Inflammatory macrophage treated with lipopolysaccharide for 4 hours (primary cell): ENCODE measurements at places on chromosomes 7 and 10.
A peak's percentile ranks its signal among the peaks of the same experiment; 100 is the strongest.

DNA sequence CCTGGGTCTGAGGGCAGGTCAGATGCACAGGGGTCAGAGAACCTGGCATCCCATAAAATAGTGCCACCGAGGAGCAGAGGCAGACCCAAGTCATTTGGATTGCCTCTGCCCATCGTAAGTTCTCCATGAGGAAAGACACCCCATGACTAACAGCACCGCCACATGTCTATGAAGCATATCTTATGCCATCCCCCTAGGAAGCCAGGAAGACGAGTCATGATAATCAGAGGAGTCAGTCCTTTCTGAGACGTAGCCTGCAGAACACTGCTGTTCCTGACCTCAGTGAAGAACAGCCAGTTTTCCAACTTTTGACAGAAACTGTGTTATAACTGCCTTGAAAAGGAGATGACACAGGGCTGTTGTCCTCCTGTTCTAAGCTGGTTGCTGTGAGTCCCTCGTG, 51.2 kb downstream of the INSYN2A start:
- DNase-seq = peak; percentile 51

DNA sequence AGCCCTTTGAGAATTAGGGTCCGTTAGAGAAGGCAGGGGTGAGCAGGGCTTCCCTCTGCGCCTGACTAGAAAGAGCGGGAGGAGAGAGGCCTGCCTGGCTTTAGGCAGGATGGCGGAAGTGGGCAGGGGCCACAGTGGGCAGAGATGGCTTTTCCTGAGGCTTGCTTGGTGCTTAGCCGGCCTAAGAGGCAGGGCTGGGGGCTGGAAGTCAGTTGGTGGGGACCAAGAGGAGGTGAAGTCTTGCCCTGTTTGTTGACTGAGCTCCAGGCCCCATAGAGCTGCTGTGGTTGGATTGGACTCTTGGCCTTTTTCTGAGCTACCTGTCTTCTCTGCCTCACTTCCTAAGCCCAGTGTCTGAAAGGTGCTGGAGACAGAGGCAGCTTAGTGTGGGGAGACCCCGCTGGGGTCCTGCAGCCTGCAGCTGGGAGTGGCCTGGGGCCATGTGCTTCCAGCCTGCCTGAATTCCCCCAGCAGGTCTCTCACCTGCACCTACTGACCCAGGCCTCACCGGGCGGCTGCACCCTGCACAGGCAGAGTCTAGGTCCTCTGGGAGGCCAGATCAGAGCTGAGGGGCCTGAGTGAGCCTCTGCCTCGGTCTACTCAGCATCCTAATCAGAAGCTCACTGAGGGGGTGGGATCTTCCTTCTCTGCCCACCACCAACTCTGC, 4.8 kb downstream of the FAM241B start:
- no peak for DNase-seq

DNA sequence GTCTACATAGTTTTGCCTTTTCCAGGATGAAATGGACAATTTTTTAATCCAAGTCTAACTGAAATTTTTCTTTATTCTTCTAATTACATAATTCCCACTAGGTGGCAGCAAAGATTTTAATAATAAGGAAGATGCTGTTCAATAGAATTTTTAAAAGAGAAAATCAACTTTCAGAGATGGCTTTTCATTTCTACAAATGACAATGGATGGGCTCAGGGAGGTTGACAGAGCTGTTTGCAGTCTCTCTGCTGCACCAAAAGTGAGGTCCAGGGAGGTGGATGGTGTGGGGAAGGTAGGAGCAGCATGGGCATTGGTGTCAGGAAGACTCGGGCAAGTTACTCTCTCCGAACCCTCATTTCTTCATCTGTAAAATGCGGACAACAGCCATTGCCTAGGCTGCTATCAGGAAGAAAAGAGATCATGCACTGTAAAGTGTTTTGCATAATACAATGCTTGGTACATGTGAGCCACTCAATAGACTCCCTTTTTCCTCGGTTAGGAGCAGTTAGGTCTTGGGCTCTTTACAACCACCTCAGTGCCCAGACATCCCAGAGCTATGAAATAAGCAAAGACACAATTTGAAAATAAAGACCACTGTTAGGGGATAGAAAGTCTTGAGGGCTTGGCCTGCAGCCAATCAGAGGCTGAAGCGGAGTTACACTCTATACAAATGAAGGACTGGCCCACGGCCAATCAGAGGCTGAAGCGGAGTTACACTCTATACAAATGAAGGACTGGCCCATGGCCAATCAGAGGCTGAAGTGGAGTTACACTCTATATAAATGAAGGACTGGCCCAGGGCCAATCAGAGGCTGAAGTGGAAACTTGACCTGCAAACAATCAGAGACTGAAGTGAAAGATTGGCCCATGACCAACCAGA, 107.1 kb downstream of the ABLIM1 start:
- peak; percentile 57 for DNase-seq

DNA sequence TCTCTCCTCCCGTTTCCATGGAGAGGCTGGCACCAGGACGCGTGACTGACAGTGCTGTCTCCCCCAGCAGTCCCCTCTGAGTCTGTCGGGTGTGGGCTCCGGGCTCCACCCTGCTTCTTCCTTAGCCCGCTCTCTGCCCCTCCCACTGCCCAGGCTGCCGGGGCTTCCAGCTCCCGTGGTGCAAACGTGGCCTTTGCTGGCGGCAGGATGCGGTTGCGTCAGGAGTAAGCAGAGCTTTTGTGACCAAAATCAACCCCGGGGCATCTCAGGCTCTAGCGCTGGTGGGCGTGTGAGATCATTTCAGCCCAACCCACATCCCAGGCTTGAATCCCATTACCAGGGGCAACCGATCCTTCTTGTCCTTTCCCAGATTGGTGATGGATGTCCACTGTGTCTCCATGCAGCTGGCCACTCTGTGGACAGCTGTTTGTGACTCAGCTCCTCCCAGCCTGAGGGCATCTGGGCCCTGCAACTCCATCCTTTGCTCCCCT, 28.2 kb downstream of the PTPRE start:
- no peak for DNase-seq

DNA sequence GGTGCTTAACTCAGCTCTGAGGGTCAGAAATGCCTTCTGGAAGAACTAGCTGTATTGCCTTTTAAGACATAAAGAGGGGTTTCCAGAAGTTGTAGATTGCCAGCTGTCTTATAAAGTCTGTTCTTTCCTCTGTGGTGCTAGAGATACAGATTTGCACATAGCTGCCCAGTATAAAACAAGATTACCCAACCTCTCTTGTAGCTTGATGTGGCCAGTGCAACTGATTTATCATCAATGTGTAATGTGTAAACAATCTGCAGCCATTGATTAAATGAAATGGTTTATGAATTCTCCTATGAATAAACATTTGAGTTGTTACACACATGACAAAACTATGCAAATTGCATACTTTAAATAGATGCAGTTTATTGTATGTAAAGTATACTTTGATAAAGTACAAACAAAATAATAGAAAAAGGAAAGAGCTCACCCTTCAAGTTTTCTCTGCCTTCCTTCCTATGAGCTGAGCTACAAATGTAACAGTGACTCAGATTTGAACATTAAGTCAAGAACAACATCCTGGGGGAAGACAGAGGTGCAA, 195.2 kb downstream of the TMEM26 start:
- DNase-seq = no peak

DNA sequence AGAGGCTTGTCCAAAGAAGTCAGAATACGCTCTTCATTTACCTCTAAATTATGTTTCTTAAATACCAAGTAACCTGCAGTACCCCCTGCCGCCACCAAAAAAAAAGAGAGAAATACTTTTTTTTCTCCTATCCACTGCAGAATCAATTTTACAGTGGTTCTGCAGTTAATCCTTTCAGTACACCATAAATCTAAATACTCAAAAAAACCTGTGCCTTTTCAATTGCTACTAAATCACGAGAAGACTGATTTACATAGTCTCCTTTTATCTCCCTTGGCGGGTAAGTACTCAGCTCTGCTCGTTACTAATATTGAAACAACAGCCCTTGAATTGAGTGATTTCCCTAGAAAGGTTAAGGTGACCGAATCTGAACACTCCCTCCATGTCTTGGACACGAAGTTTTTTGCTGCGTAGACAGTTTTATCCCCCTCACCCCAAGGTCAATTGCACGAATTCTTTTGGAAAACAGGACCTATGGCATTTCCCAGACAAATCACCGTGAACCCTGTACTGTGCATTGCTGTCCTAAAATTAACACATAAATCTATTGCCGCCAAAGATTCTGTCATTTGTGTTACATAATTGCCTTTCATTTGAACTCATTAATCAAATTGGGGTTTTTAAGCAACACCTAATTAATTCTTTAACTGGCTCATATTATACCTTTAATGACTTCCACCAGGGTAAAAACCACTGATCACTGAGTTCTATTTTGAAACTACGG, 512 bp upstream of the VIM start:
- DNase-seq = peak; percentile 61

DNA sequence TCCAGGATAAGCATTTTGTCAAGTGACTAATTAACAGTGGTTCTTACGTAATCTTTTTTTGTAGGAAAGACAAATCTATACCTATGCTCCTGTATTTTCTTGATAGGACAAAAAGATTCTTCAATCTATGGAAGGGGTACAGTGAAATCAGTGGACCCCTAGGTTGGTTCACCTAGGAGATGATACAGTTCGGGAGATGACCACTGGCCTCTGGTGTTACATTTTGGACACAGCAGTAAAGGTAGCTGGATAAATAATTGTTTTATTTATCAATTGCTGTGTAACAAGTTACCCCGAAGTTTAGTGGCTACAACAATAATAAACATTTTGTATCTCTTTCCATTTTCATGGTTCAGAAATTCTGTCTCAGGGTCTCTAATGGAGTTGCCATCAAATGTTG, 288.2 kb upstream of the MAGI2 start:
- no peak for DNase-seq

DNA sequence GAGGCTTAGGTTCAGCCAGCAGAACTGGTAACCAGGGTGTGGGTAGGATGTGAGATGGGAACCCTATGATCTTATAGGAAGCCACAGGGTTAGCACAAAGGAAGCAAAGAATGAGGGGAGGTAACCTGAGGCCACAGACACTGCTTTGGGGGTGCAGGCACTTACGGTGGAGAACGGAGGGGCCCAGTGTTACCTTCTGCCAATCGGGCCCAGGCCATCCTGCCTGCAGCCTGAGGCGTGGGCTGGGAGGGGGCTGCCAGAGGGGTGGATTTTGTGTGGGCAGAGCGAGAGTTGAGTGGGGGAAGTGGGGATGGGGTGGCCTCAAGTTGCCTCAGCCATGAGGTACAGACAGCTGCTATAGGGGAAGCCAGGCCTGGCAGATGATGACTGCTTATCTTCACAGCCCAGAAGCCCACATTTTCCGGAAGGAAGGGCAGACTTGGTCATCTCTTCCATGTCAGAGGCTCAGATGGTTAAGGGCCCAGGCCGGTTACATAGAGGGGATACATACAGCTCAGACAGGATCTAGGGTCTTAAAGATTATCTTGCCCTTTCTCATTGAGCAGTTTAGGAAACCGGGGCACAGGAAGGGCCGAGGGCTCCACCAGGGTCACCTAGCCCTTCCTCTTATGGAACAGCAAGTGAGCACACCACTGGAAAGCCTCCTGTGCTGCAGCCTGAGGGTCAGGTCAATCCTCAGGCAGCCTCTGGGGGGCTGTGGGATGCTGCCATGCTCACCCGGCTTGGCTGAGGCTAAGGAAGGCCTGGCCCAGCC, 24.4 kb upstream of the VSIR start:
- peak; percentile 60 for DNase-seq

- no peak for DNase-seq
Observed at GRCh38 chr7:36970551-36971514, 246.5 kb upstream of the AOAH start.

DNA sequence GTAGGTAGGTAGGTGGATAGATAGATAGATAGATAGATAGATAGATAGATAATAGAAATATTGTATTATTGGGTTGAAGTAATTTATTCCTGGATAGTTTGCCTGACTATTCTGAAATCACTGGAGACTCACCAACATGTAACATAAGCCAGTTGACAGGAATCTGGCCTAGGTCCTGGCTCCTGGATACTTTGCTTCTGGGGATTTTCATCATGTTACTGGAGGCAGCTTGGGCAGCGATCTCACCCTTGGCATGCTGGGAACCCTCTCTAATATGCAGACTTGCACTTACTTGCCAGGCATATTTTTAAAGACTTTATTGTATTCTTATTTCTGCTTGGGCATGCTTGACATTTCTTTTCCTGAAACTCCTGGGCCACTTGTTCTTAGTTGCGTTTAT, 709.1 kb upstream of the FZD8 start:
- DNase-seq = no peak

DNA sequence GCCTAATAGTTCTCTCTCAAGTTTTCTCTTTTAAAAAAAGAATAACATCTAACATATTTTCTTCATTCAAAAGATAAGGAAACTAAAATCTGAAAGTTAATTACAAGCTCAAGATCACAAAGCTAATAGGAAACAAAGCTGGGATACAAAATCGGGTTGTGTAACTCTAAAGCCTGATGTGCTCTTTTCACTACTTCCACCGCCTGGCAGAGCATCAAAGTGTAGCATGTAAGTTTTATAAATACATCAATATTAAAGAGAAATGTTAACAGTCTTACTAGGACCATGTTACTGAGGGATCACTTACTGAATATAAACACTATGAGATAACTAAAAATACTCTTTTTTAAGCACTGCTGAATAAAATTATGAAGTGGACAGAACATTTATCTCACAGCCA, 97.2 kb downstream of the KMT2C start:
- no peak for DNase-seq
